ENCODE measurements at places on chromosomes 13 and 19.

DNA sequence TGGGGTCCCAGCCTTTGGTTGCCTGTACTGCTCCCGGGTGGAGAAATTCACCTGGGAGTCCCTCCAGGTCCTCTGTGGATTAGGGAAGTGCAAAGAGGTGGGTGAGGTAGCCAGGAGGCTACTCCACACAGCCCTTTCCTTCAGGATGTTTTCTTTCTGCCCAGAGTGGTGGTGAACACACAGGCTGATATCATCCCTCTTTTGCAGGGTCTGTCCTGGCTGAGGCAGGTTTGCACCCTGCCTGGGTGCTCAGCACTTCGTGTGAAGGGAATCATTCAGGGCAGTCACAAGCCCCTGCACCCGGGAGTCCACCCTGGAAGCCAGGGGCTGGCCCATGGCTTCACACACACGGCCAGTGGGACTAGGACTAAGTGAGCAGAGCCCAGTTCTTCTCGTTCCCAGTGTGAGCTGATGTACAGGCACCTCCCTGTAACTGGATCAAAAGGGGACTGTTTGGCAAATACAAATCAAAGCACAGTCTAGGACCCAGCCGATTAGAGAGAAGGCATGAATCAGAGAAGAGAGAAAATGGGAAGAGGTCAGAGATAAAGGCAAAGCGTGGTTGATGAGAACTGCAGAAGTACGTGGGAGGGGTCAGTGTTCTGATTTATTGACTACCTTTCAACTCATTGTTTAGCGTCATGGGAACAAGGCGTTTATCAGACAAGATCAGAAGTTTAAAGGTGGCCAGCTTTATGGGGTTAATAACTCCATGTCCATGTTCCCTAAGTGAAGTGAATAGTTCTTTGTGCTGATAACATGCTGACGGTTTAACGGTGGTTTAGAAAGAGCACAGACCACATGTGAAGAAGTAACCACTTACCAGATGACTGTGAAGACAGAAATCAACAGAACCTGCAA, 30.4 kb upstream of the SPATA13 start:
- no peak for DNase-seq

- no peak for DNase-seq
Observed at GRCh38 chr13:50635504-50635903, 208.0 kb downstream of the DLEU7 start.

DNA sequence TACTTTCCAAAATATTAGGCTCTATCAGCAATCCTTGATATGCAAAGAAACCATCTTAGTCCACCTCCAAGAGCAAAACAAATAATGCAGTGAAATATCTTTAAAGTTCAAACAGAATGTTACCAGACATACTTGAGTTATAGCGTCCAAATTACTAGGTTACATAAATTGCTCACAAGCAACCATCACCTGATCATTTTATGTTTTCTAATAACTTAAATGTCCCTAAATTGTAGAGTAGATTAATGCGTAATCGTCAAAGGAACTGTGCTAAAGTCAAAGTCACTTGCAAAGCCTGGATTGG, 350.6 kb upstream of the ARGLU1 start:
- no peak for DNase-seq

DNA sequence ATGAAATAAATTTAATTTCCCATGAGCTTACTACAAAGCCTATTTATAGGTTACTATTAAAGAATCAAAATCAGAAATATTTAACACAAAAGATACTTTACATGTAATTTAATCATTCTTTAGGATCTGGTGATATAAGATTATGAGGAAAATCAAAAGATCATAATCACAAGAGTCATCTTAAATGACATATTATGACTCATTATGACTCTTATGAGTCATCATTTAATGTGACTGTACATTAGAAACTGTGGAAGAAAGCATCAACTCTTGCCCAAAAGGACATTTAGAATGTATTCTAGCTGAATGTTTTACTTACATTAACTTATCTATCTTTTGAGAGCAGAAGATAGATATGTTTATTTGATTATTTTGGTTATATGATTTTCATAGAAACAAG, 458.6 kb downstream of the DCT start:
- peak; percentile 68 for DNase-seq

DNA sequence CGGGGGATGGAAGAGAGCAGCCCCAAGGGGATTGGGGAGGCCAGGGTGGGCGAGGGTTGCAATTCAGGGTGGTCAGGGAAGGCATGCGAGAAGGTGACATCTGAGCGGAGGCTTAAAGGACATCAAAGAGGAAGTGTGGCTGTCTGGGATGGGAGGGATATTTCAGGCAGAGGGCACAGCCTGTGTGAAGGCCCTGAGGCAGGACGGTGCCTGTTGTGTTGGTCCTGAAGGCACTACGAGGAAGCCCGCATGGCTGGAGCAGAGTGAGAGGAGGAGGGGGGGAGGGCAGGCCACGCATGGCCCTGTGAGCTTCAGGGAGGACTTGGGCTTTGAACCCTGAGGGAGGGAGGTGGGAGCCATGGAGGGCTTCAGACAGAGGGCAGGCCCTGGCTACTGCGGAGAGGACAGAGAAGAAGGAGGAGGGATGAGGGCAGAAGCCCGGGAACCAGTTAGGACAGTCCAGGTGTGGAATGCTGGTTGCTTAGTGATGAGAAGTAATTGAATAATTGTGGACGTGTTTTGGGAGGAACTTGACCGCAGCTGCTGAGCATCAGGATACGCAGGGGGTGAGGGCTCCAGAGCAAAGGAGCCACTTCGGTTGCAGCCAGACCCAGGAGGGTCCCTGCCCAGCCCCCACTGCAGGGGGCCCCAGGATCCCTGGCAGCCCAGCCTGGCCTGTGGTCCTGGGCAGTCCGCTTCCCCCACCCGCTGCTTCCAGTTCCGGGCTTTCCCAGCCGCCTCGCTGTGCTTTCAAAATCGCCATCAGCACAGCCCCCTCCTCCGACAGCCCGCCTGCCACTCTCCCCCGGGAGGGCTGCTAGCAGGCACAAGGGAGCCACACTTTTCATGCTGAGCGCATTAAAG, 6.2 kb downstream of the TLE6 start:
- no peak for DNase-seq

GRCh38 chr19:58397533-58398037, 2.1 kb downstream of the RNF225 start:
- DNase-seq = no peak

DNA sequence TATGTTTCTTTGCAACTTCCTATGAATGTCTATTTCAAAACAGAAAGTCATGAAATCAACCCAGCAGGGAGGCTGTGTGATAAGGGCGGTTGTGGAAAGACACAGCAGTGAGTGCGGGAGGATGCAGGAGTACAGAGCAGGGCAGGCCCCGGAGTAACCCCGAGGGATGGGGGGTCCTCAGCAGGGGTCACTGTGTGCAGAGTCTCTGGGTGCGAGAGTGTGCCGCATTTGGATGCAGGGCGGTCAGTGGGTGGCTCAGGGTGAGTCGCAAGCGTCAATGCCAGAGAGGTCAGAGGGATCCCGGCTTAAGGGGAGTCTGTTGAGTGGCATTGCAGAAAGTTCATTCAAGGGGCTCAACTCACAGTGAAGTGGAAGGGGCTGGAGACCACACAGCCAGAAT, 147.8 kb downstream of the STK24 start:
- DNase-seq = no peak

DNA sequence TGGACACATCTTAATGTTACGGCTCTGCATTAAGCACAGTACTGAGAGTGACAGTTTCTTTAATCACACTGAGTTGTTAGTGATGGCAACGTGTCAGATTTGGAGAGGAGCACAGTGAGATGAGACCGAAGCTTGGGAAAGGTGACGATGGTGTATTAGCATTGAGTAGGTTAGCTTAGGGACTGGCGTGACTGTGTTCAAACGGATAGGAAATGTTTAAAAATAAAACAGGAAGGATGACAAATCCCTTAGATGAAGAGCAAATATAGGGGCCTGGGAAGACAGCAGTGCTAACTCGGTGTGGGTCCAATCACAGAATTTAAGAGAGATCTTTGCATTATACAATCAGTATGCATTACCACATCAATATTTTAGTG, 384.3 kb downstream of the HS6ST3 start:
- no peak for DNase-seq

GRCh38 chr13:32535115-32535514, 3.5 kb downstream of the N4BP2L2 start:
- DNase-seq = no peak

- DNase-seq = no peak
Observed at GRCh38 chr19:5588441-5588840, 20.7 kb upstream of the TINCR start.

GRCh38 chr13:37288057-37288720, 182.7 kb upstream of the CSNK1A1L start:
- no peak for DNase-seq

DNA sequence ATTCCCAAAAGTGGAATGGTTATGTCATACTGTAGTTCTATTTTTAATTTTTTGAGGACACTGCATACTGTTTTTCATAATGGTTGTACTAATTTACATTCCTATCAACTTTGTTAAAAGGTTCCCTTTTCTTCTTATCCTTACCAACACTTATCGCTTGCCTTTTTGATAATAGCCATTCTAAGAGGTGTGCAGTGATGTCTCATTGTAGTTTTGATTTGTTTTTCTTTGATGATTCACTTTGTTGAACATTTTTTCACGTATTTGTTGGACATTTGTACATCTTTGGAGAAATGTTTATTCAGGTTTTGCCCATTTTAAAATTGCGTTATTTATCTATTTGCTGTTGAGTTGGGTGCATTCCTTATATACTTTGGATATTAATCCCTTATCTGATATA, 188.8 kb upstream of the SPRY2 start:
- peak; percentile 39 for DNase-seq

- DNase-seq = no peak
Observed at GRCh38 chr19:19059837-19060611, 3.8 kb upstream of the SLC25A42 start.

GRCh38 chr19:38194061-38194701, 29.8 kb downstream of the DPF1 start:
- no peak for DNase-seq

GRCh38 chr19:46383846-46384245, 29.5 kb downstream of the CCDC8 start:
- no peak for DNase-seq

- no peak for DNase-seq
Observed at GRCh38 chr19:7729211-7729610, 2.7 kb downstream of the CLEC4G start.

GRCh38 chr19:30106417-30107095, 164.5 kb downstream of the URI1 start:
- DNase-seq = no peak

GRCh38 chr19:58346961-58347929, 6.0 kb downstream of the A1BG start:
- DNase-seq = peak; percentile 76

- DNase-seq = peak; percentile 59
Observed at GRCh38 chr13:26019881-26020870, 31.6 kb downstream of the SHISA2 start.

DNA sequence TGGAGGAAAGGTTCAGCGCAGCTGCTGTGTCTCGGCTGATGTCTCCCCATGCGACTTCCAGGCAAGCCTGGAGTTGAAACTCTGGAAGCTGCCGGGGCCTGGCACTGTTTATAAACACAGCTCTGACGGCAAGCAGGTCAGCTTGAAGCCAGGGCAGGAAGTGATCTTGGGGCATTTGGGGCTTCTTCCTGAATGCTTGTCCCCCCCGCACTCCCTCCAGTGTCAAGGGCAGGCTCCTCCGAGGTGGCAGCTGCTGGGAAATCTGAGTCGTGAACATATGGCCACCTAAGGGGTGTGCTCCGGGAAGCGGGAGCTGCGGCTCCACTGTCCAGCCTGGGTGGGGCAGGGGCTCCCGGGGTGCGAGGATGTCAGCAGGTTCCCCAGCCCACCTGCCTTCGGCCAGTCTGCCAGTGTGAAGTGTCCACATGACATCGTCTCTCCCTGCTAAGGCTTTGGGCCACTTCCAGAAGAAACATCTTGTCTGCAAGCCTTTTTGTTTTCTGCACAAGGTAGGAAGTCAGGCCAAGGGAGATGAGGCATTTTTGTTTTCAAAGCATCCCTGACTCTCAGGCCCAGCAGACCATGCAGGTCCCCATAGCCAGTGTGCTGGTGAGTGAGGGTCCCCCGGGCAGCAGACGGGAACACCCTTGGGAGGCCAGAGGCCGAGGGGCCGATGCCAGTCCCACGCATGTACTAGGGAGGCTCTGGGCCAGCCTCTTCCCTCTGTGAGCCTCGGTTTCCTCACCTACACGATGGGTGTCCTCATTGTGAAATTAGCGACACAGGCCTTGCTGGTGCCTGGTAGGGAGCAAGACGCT, 2.7 kb downstream of the PIAS4 start:
- DNase-seq = no peak

DNA sequence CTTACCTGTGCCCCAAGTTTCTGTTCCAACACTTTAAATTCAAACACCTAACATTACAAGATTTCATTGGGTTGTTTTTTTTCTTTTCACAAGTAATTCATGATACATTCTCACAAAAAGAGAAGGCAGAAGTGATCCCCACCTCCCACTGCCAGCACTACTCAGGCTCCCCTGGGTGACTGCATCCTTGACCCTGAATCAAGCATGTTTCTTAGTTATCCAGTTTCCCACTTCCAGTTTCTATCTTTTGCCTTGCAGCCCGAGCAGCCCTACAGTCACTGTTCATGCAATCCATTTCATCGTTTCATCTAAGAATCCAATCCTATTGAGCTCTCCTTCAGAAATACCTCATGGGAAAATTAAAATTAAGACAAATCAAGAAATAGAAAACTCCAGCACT, 61.4 kb downstream of the RNASEH2B start:
- no peak for DNase-seq

GRCh38 chr13:41054212-41054877, 7.0 kb upstream of the WBP4 start:
- peak; percentile 79 for DNase-seq

GRCh38 chr19:18420930-18421329, 1.7 kb downstream of the SSBP4 start:
- no peak for DNase-seq

DNA sequence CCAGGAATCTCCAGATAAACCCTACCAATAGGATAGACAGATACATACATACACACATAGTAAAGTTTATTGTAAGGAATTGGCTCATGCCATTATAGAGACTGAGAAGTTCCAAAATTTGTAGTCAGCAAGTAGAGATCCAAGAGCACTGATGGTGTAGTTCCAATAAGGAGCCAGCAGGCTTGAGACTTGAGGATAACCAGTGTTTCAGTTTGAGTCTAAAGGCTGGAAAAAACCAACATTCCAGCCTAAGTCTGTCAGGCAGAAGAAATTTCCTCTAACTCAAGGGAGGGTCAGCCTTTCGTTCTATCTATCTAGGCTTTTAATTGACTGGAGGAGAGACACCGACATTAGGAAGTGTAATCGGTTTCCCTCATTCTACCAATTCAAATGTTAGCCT, 110.2 kb upstream of the TSHZ3 start:
- DNase-seq = peak; percentile 23

GRCh38 chr19:6458695-6459261, 814 bp downstream of the SLC25A23 start:
- DNase-seq = no peak

- DNase-seq = no peak
Observed at GRCh38 chr13:112686364-112686763, 3.5 kb upstream of the ATP11A start.

DNA sequence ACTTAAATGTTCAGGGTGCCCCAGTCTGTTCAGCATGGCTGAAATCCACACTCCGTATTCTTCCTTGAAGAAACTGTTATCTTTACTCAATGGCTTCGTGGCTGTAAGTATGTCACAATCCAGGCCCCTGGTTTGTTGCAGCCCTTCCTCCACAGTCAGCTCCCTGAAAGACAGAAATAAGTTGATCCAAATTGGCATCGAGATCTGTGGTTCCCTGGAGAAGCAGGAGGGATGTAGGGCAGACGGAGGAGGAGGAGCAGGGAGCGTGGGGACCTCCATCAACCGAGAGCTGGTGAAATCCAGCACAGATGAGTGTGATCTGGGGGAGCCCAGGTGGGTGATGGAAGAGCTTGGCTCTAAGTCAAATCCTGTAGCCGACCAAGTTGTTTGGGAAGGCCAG, 304 bp downstream of the TSPAN16 start:
- DNase-seq = no peak
